ENCODE measurements at places on chromosomes 3 and 15.

DNA sequence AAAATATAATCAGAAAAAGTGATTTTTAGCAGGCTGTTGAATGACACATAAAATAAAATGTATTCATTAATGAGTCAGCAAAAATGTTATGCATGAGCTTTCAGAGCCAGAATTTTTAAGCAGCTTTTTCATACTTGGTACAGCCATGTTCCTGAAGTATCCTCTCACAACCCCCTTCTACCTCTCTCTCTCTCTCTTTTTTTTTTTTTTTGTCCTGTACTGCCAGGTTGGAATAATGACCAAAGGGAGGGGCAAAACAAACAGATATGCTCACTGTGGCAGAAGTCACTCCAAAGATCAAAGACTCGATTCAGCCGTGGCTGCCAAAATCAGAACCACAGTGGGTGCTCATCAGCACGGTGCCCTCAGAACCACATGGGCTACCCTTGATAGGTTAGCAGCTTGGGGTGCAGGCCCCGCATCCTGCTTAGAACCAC, 383.0 kb downstream of the ZBTB20 start:
- DNase-seq, result no peak

- DNase-seq, result no peak
Measured at GRCh38 chr3:102017784-102018183, 168.5 kb downstream of the NFKBIZ start.

- no peak for DNase-seq
Measured at GRCh38 chr3:173439004-173439403, 41.5 kb downstream of the NLGN1 start.

- DNase-seq, result peak; percentile 28
Measured at GRCh38 chr3:172034786-172035685, 4.3 kb upstream of the FNDC3B start.

GRCh38 chr15:54582863-54583643, 604.8 kb downstream of the UNC13C start:
- DNase-seq, result no peak

GRCh38 chr15:47673232-47673761, 44.0 kb upstream of the SEMA6D start:
- DNase-seq, result no peak

GRCh38 chr15:45100884-45101625, 12.9 kb downstream of the DUOX2 start:
- no peak for DNase-seq

- DNase-seq, result no peak
Measured at GRCh38 chr3:141368062-141368924, at the start of gene ZBTB38. Gene ZBTB38, plus strand, starts transcription at chr3:141368504. Its CDS starts 73,885 bp downstream, at chr3:141442389.

- no peak for DNase-seq
Measured at GRCh38 chr3:45976191-45977091, 19.2 kb downstream of the FYCO1 start.

DNA sequence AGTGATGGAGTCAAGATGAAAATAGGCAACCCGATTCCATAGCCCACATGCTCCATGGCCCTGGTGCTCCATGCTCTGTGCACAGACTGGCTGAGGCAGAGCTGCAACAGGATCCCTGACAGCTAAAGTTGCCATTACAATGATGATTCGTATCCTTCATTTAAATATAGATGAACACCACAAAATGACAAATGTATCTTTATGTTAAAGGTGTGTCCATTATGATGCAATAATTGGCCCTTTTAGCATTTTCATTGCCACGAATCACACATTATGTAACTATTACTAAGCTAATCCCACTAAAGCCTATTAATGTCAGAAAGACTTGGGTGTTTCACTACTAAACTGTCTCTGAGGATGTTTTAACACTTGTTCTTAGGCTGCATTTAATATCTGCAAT, 270.2 kb upstream of the THBS1 start:
- no peak for DNase-seq

- DNase-seq, result peak; percentile 78
Measured at GRCh38 chr3:179969525-179969924, 67.2 kb downstream of the PEX5L start.

GRCh38 chr15:69909719-69910444, 187.8 kb downstream of the TLE3 start:
- no peak for DNase-seq

GRCh38 chr3:123750659-123751420, 133.3 kb downstream of the MYLK start:
- no peak for DNase-seq

DNA sequence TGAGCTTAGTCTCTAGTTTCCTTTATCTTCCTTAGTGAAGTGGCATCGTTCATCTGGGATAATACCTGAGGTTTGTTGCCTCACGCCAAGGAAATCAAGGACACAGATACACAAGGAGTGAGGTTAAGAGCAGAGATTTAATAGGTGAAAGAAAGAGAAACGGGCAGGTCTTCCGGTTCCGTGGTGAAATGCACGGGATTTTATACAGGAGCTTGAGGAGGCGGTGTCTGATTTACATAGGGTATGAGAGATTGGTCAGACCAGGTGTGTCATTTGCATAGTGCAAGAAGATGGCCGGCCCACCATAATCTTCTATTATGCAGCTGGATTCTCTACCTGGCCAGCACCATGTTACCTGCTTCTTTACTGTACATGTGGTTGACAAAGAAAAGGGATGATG, 17.2 kb downstream of the ARRDC4 start:
- DNase-seq, result no peak

GRCh38 chr3:111128884-111129283, 57.3 kb downstream of the NECTIN3 start:
- no peak for DNase-seq

- DNase-seq, result peak; percentile 45
Measured at GRCh38 chr15:63553388-63553791, 43.8 kb upstream of the FBXL22 start.

DNA sequence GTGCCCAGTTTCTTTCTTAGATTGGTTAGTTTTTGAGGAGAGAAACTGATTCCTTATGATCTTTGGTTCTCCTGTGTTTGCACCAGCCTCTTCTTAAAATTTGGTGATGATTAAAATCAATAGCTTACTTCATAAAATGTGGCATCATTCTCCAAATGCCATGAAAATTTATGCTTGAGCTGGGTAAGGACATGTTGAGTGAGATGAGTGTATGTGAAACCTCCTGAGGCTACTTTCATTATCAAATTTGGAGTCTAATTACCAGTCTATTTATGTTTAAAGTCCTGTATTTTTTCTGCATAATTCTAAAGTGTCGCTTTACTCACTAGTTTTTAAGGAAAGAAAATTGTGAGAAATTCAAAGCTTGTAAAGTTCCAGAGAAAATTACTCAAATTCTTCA, 102.1 kb downstream of the DIPK2A start:
- DNase-seq, result no peak

DNA sequence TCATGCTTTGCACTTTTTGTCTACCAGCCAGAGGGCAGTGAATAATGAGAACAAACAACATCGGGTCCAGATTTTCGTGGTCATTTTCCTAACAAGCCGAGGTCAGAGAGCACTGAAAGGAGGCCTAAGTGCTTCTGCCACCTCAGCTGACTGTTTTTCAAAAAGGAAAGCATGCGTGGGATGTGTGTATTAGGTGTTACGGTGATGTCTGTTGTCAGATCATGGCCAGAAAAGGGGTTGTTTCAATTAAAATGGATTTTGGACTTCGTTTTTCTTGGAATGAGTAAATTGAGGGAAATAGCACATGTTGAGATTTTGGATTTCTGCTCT, 99.5 kb downstream of the APBA2 start:
- no peak for DNase-seq

- no peak for DNase-seq
Measured at GRCh38 chr15:37015451-37015850, 84.9 kb downstream of the MEIS2 start.

GRCh38 chr15:56869573-56869972, 48.9 kb upstream of the TCF12 start:
- DNase-seq, result peak; percentile 43

DNA sequence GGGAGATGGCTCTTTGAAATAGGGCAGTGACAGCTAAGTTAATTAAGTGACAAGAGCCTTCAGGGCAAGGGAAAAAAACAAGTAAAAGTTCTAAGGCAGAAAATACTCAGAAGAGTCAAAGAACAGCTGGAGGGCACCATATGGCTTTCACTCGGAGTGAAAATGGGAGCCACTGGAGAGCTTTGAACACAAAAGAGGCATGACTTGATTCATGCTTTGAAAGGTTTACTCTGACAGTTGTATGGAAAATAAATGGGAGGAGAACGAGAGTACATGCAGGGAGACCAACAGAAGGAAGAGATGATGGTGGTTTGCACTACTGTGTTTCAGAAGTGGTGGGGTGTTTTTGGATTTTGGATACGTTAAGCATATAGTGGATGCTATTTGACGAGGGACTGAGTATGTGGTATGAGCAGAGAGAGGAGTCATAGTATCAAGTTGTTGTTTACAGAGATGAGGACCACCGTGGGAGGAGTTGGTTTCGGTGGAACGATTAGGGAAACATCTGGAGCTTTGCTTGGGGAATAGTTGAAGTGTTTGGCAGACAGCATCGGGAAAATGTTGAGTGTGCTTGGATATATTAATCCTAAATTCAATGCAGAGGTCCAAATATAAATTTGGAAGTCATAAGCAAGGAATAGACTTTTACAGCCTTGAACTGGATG, 411.5 kb downstream of the GABRG3 start:
- no peak for DNase-seq

GRCh38 chr3:38158472-38158871, 6.9 kb upstream of the OXSR1 start:
- DNase-seq, result no peak

DNA sequence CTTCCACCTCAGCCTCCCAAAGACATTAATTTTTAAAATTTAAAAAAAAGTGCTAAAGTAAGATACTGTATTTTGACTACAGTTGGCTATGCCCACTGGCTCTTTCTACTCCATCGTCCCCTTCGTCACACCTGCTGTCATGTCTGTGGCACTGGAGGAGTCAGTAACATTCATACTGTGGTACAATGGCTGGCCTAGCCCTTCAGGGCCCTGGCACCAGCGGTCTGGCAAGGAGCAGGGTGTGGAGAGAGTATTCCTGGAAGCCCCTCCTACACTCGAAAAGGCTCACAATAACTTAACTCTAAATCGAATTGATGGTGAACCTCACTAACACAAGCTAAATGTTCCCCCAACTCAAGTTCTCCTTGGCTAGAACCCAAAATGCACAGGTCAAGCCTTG, 89.7 kb upstream of the RASGRF1 start:
- no peak for DNase-seq

- DNase-seq, result no peak
Measured at GRCh38 chr3:189824629-189825312, 193.6 kb downstream of the TP63 start.

DNA sequence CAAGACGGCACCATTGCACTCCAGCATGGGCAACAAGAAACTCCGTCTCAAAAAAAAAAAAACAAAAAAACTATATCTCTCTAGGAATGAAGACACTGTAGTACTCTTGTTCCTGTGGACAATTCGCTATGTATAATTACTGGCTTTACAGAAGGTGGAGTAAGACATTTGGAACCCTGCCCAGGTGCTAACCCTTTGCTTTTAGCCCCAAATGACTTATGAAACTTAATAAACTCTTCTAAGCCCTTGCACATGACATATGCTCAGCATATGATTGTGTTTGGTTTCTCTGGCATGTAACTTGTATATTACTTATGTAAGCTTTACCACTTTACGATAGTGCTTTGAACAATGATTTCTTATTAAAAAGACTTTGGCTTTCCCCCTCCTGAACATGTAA, 27.3 kb upstream of the PRTG start:
- DNase-seq, result no peak

GRCh38 chr3:45962033-45962432, 18.8 kb downstream of the CXCR6 start:
- peak; percentile 60 for DNase-seq

DNA sequence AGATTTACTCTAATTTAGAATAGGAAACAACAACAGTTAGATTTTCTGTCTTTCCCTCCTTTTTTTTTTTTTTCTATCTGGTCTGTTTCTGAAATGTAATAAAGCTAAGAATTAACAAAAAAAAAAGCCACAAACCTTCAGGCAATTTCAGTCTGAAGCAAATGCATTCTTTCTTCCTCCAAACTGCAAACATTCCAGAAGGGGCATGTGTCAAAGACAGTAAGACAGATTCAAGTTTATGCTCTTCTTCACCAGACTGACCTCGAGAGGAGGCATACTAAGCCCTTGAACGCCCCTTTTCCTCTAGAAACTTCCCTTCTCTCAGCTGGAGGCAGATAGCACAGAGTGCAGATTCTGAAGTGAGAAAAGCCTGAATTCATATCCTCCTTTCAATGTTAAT, 654.6 kb upstream of the LMCD1 start:
- no peak for DNase-seq

DNA sequence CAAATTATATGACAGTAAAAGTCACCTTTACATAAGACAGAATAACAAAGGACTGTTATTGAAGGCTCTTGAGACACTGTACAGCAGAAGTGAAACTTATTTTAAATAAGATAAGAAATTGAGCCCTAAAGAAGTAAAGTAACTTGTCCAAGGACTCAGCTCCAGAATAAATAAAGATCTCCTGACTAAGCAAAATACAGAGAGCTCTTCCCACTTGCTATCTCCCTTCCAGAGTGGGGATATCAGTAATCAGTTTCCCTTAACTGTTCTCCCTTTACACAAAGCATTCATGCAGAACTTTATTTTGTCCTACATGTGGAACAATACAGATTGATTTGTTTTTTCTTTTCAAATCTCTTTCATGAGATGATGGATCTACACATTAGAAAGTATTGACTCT, 129.5 kb upstream of the BHLHE40 start:
- no peak for DNase-seq

- DNase-seq, result no peak
Measured at GRCh38 chr3:49807431-49808114, 4.5 kb downstream of the INKA1 start.

DNA sequence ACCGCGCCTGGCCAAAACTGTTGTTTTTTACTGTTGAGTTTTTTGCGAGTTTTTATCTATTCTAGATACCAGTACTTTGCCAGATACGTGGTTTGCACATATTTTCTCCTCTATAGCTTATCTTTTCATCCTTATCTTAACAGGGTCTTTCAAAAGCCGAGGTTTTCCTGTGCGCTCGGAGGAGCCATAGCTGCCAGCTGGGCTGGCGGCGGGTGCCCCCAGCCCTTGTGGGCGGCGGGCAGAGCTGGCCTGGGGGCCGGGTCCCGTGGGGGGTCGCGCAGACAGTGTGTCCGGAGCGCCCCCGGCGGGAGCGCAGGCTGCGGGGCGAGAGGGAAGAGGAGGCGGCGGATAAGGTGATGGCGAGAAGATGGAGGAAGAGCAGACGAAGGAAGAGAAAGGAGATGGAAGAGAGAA, 11.1 kb upstream of the EIF4A2 start:
- DNase-seq, result peak; percentile 4

GRCh38 chr15:80911821-80912220, 77.8 kb downstream of the MESD start:
- no peak for DNase-seq

DNA sequence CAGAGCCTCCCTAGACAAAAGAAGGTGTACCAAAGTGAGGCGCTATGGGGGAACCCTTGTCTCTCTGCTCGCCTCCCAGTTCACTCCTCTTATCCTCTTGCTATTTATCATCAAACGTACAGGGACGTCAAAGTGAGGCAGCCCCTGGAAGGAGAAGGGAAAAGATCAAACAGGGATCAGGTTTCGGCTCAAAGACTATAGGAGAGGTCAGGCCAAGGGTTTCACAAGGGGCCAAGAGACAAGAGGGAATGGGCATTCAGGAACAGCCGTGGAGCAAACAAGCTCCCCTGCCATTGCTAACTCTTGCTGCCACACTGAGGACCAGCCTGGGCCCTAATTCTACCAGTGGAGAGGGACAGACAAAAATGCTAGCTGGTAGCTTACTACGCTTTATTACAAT, 168.7 kb downstream of the GREM1 start:
- no peak for DNase-seq

Data from activated CD4-positive, alpha-beta T cell treated with anti-CD3 and anti-CD28 coated beads, Interleukin-2, Interleukin-4, amounts not matched to agents 100 ng/mL and 50 ng/mL, durations not matched to agents 16 hours and 8 hours (primary cell).